ENCODE measurements at places on chromosomes 5 and 9. TPM values are rescaled to one million over a fixed set of nuclear protein-coding genes. Genes with fewer than 3 reads are reported as not detected.

The POLR1E gene
- 24.4 TPM for total RNA-seq

The PCDHA9 gene
- under 0.01 TPM for total RNA-seq

The BHMT2 gene
- 3.7 TPM for total RNA-seq

The UAP1L1 gene
- total RNA-seq, result 9.7 TPM

The TRUB2 gene
- 24.4 TPM for total RNA-seq

The PCDHGA9 gene
- 5.2 TPM for total RNA-seq

The MAP1B gene
- total RNA-seq, result 136 TPM

GRCh38 chr9:128885376-128885775, 3.4 kb downstream of the LRRC8A start:
- no peak for DNase-seq

DNA sequence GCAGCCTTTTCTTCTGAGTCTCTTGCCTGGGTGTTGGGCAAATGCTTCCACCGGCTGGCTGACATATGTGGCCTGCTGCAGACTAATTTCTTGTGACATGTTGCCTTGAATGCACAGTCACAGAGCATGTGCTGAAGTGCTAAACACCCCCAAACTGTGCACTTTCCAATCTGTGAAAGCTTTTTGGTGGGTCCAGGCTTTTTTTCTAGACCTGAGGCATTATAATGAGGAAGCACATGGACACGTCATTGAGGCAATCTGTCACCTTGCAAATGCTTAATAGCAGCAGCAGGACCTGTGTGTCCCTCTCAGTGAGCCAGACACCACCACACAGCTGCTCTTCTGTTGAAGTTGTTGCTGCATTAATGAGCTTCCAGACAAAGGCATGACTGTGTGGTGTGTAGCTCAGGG, 274.7 kb downstream of the ELAVL2 start:
- DNase-seq, result no peak

GRCh38 chr9:4225291-4226028, 74.4 kb downstream of the GLIS3 start:
- peak; percentile 96 for DNase-seq

DNA sequence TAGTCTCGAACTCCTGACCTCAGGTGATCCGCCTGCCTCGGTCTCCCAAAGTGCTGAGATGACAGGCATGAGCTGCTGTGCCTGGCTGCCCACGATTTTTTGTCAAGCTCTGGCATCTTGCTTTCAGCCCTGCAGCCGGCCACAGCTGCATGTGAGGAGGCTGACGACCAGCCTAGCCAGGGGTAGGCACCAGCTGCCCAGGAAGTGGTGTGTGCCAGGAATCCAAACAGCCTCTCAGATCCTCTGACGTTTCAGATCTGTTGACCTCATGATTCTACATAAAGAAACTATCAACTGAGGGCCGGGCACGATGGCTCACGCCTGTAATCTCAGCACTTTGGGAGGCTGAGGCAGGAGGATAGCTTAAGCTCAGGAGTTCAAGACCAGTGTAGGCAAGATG, 19.0 kb downstream of the DYNC2I2 start:
- no peak for DNase-seq

DNA sequence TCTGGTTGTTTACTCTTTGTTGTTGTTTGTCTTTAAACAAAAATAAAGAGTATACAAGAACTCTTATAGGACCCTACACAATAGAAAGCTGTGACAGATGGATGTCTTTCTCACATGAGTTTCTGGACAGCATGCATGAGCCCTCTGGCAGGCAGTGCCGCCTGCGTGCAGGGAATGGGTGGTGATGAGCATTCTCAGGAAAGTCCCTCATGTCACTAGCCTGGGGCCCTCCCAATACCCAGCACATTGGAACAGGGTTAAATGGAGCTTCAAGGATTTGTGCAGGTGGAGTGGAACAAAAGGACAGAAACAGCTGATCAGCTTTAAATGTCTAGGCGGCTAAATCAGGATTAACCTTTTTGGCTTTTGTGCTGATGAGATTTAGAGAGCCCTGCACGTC, 181.0 kb upstream of the CD180 start:
- DNase-seq, result no peak

DNA sequence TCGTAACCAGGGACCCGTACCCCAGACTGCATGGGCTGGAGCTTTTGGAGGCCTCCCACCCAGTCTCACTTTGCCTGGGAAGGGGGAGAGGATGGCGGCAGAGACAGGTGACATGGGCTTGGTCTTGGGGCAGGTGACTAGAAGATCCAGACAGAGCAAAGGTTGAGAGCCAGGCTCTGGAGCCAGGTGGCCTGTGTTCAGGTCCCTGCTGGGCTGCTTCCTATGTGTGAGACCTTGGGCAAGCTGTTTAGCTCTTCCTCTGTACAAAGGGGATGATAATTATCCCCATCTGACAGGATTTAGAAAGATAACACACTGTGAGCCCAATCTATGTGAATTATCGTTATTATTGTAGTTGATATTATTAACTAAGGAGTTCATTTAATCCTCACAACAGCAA, 16.1 kb upstream of the NDST1 start:
- DNase-seq, result no peak
